ENCODE measurements at places on chromosomes 2 and 18.
A peak's percentile ranks its signal among the peaks of the same experiment; 100 is the strongest.

DNA sequence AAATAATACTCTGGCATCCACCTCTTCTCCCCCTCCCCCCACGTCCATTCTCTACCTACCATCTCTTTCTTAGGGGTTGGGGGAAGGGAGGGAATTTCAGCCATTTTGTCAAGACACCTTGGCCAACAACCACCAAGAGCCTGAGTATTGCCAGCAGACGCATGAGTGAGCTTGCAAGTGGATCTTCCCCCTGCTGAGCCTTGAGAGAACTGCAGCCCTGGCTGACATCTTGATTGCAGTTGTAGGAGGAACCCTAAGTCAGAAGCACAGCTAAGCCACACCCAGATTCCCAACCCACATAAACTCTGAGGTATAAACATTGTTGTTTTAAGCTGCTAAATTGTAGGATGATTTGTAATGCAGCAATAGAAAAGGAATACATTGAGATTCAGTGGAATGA, 165.6 kb downstream of the TMEFF2 start:
- ATAC-seq: no peak

DNA sequence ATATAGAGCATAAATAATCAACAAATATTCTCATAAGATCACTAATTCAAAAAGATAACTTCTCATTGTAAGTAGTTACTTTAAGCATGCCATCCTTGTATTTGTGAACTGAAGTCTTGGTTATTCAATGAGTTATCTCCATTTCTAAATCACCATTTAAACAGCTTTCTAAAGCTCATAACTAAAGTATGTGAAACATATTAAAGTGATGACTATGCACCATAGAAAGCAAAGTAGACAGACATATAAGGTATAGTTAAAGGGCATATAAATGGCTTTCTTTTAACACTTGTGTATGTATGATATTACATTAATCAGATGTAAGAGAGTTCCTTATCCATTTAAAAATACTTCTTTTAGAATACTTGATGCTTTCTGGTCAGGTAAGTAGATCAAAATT, 83.5 kb downstream of the IKZF2 start:
- no peak for ATAC-seq

- no peak for ATAC-seq
Observed at GRCh38 chr2:197229509-197230443, 80.8 kb downstream of the ANKRD44 start.

DNA sequence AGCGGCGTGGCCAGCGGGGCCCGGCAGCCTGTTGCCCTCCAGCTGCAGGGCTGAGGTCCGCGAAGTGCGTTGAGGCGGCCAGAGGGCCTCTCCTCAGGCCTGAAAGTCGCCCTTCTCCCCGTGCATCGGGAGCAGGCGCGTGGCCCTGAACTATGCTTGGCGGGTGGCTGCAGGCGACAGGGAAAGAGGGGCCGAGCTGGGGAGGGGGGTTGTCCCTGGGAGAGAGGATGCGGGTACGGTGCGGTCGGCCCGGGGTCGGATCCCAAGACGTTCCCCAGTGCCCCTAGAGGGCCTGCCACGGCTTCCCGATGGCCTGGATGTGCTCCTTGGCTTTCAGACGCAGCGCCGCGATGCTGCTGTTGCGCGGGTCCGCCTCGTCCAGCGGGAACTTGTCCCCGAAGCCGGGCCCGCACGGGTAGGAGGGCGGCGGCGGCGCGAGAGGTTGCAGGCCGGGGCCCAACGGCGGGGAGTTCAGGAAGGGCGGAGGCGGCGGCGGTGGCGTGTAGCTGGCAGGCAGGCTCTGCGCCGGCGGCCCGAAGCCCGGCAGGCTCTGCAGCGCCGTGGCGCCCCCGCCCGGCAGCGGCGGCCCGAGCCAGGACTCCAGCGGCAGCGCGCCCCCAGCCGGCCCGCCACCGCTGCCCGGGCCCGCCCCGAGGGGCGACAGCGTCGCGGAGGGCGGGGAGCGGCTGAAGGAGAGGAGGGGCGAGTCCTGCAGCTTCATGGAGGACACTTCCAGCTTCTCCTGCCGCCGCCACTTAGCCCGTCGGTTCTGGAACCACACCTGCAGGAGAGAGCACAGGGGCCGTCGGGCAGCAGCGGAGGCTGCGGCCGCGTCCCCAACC, 4.3 kb downstream of the RAX start:
- ATAC-seq: peak; percentile 92

- ATAC-seq: peak; percentile 58
Observed at GRCh38 chr18:78165525-78165924, 814.1 kb upstream of the SALL3 start.

DNA sequence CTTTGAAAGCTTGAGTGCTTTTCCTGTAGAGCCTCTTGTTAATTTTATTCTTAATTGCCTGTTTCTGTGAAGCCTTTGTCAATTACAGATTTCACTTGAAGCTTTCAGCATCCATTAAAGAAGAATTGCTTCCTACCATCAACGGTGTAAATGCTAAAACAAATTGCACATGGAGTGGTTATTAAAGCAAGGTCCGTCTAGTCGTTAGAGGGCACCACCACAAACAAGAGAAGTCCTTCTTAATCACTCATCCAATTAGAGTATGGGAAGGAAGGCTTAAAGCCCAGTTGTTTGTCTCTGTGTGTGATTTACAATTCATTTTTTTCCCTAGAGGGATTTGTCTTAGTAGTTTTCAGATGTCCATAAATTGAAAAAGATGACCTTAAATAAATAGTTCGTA, 1.6 kb downstream of the KCNJ3 start:
- no peak for ATAC-seq

GRCh38 chr2:68871159-68871764, at the start of gene BMP10:
Gene BMP10 (minus strand): TSS chr2:68871397. CDS start chr2:68871358, 39 bp downstream.
- no peak for ATAC-seq

DNA sequence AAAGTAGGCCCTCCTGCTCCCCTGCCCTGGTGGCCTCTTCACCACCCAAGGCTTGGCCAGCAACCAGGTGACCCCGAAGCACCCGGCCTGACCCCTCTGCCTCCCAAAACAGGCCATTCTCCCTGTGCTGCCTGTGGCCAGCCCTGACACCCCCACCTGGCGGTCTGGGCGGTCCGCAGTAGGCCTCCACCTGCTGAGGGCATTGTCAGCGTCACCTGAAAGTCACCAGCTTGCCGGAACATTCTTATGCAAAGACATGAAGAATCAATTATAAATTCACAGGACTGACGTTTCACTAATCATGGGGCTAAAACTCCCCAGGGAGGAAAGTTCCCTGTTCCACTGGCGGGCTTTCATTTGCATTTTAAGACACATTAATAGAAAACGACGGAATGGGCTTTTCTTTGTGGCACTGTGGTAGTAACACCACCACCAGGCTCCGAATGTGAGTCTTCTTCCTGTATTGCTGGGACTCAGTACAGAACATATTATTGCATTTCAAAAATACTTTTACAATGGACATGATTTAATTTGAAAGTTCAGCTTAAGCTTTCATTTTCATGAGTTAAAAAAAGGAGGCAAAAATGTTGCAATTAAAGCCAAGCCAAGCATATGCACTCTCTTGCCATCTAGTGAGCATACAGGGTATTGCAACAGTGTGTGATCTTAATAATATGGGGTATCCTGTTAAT, 57.4 kb downstream of the ADI1 start:
- no peak for ATAC-seq

DNA sequence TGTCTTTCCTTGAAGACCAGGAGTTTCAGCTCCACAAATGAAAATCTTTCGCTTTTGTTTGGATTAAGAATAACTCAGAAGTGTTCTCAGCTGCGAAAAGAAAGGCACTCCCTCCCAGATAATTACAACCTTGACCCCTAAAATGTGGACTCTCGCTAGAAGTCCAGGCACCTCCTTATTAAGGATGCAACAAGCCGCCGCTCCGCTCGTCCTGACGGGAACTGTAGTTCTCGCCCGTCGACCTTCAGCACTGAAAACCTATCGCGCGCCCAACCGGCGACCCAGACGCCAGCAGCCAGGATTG, 559 bp downstream of the IMMT start:
- no peak for ATAC-seq

DNA sequence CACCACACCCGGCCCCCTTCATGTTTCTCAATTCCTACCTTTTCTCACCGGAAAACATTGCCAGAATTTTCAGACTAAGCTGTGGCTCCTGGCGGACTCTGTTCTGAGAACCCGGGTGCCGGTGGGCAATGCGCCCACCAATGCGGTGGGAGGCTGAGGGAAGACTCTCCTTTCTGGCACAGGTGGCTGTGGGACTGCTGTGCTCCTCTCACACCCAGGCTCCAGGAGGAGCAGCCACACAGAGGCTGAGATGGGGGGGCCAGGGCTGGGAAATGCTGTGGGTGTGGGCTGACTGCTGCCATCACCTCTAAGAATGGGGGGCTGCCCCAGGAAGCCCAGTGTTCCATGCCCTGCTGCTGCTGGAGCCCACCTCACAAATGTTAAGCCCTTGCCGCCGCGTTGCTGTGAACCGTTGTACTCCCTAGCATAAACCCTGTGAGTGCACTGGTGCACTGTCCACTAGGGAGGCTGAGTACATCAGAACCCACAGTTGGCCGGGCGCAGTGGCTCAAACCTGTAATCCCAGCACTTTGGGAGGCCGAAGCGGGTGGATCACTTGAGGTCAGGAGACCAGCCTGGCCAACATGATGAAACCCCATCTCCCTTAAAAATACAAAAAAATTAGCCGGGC, 152.6 kb downstream of the LDLRAD4 start:
- no peak for ATAC-seq

- no peak for ATAC-seq
Observed at GRCh38 chr2:62458671-62459081, 47.3 kb downstream of the TMEM17 start.

DNA sequence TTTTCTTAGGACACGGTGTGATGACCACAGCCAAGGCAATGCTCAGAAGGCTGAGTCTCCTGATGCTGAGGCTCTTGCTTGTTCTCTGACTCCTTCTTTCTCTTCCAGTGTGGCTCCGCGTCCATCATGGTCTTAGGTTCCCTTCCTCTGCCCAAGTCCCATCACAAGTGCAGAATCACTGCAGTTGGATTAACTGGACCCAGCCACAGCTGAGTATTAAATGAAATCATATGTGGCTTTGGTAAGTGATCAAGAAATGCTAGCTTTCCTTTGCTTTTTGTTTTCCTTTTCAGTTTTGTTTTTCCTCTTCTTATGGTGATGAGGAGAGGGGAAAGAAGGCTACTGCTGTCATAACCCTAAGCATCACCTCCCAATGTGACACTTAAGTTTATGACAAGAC, 375.8 kb downstream of the INSIG2 start:
- no peak for ATAC-seq

- ATAC-seq: no peak
Observed at GRCh38 chr18:59902131-59902992, 2.6 kb downstream of the PMAIP1 start.

- ATAC-seq: peak; percentile 34
Observed at GRCh38 chr2:61785583-61785982, 68.3 kb downstream of the FAM161A start.

DNA sequence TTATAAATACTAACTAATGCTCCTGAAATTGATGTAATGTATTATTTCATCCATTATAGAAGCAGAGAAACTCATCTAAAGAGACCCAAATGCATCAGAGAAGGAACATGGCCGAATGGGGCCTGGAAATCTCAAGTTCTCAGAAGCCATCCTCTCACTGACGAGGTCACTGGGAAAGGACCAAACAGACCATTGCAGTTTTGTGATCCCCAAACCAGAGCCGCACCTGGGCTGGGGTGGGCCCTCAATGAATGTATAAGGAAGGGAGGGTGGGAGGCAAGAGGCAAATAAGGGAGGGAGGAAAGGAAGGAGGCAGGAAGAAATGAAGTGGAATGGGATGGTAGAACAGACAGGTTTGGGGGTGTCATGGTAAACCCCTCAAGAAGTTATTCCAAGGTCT, 245.3 kb upstream of the ID2 start:
- ATAC-seq: no peak

DNA sequence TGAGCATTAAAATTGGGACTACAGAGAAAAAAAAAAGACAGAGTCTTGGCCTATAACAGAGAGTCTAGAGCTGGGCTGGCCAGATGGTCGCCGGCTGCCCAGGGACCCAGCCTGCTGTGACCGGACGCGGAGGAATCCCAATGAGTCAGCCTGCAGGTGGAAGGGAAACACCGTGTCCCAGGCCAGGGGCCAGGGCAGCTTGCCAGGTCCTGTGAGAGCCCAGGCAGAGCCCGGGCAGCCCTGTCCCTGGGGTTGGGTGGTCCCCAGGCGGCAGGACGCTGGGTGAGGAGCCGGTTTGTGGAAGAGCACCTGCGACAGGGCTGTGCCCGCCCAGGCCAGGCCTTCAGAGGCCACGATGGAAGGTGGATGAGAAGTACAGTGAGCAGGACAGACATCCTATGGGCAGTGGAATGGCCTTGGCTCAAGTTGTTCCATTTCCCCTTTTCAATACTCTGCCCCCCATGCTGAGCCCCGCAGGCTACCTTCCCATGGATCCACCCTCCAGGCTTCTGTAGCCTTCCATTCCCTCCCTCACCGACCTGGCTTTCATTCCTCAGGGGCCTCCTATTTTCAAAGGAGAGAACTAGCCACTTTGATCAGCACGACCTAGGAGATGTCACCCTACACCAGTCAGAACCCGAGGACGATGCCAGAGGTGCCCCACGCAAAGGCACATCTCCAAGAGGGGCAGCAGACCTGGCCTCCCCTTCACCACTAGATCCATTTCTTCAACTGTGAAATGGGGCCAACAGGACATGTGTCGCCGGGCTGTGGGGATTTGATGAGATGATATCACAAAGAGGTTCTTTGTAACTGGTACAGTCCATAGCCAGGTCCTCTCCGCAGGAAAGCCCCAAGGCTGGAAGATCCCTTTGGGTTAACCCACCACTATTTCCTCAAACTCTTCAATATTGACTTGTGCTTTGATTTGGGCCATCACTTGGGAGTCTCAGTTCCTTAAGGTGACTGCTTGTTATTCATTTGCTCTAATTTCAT, 87.5 kb downstream of the POLR1A start:
- peak; percentile 75 for ATAC-seq

- ATAC-seq: no peak
Observed at GRCh38 chr2:73408198-73408597, 22.6 kb downstream of the ALMS1 start.

DNA sequence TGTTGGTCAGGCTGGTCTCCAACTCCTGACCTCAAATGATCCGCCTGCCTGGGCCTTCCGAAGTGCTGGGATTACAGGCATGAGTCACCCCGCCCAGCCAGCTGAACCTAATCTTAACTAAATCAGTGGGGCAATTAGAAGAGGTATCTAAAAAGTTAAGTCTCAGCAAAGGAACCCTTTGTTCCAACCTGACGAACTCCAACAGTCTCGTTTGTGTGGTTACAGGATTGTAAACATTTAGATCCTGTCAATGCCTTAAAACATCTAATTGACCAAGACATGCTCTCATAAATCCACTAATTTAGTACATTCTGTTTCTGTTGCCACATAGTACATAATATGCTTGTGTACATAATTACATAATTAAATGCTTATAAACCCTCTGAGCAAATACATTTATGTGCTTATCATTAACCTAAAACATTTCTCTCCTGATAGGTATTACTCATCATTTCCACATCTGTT, 31.1 kb upstream of the STK39 start:
- peak; percentile 80 for ATAC-seq

- no peak for ATAC-seq
Observed at GRCh38 chr2:183665425-183665824, 541.2 kb downstream of the NUP35 start.

DNA sequence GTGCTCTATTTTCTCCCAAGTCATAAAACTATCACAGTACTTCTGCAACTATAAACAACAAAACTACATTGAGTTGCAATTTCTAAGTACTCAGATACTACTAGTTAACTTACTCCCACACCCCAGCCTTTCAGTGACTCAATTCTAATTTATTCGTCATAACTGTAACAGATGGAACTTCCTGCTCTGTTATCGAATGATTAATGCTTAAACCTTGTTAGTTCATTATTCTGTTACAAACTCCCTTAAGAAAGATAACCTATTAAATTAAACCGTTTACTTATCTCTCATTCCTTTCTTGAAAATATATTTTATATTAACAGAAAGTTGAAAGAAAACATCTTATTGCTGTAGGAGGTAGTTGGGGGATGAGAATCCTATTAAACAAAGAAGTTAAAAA, 17.0 kb downstream of the TNFAIP6 start:
- no peak for ATAC-seq

Measured in motor neuron (in vitro differentiated cells).